Neural progenitor cell (in vitro differentiated cells): ENCODE measurements at places on chromosomes 3 and 15. TPM values are rescaled to one million over a fixed set of nuclear protein-coding genes. Genes with fewer than 3 reads are reported as not detected.

DNA sequence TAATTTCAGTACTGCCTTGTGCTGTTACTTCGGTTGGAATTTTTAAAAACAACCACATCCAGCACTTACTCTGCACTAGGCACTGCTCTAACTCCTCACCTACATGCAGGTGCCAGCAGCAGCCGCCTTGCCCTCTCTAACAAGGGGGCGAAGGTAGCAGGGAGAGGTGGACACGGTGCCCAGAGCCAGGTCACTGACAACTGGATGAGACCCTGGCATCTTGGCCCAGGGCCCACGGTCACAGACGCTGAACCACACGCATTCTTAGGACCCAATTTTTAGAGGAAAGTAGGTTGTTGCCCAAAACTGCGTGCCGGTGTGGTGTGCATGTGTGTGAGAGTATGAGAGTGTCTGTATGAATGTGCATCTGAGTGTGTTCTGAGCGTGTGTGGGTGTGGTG lies 63.4 kb upstream of the GATA2 start:
- no peak for DNase-seq

DNA sequence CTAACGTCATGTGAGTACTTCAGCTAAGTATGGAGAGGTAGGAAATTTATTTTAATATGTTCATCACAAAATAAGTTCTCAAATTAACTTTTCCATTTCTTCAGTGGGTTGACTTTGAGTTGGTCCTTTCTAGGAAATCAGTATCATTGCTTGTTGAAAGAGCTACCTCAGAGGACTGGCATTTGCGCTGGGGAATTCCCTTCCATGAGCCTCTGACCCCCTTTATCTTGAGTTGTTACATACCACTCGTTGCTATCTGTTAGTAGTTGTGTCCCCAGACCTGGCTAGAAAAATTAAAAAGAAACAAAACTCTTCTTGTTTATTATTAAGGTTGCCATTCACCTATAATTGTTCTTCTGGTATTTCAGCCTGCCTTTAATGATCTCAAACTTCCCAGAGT lies 96.8 kb upstream of the ROBO2 start:
- DNase-seq: no peak

GRCh38 chr3:139427283-139428060 lies 38.0 kb upstream of the COPB2 start:
- peak; percentile 88 for DNase-seq

DNA sequence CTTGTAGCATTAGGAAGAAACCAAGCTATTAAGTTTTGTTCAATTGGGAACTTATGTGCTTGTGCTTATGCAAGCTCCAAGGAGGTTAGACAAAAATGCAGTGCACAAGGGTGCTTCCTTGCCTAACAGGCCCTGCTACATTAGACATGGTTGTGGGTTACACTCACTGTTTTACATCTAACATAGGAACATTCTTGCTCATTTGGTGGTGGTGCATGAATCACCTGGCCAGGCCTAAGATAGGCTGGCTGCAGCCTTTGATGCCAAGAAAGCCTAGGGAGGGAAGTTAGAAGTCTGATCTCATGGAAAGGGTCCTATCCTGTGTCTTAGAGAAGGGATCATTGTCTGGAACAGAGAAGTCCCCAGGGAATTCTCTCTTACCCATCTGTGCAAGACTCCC lies 43.5 kb downstream of the CA12 start:
- no peak for DNase-seq

DNA sequence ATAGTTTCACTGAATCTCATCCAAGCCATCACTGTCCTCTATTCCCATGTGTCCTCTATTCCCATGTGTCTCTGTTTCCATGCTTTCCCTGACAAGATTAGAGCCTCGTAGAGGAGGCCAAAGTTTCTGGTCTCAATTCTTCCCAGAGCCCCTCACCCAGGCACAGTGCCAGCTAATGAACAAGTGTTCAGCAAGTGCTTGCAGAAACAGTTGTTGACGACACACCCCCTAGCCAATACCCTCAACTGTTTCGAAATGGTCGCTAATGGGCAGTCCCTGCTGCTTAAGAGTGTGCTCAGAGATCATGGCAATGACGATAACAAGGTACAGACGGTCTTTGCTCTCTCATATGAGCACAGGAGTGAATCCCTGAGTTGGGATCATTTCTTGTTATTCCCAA lies 73.4 kb downstream of the FAM174B start:
- DNase-seq: no peak

DNA sequence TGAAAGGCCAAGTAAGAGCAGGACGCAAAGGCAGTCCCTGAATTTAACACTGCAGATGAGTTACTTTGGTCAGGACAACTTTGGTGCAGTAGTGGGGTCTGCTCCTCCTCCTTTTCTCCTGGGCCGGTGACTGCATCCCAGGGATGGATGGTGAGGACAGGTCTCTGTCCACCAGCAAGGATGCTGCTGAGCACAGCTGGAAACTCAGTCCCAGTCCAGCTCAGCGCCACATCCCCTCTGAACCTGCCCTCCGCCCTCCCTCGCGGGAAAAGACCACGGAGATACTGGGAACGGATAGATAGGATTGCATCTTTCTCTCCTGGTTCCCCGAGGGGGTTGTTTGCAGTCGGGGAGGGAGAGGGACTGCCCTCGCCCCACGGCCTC lies 13.8 kb downstream of the GRAMD2A start:
- DNase-seq: no peak

GRCh38 chr15:86964271-86964670 lies 884.6 kb downstream of the AGBL1 start:
- DNase-seq: no peak

DNA sequence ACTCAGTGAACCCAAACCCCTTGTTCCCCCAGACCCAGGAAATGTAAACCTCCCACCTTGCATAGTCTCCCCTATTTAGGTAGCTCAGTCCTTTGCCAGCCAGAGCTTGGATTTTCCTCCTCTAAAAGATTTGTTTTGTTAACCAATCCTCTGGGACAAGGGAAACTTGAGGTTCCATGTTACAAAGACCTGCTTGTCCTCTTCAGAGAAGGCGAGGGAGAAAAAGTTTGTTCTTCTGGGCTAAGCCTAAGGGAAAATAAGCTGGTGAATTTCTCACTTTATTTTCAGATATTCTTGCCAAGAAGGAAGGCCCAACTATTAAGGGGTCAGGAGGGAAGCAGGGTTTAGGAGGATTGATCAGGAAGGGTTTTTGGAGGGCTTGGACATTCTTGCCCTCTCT lies 136.1 kb upstream of the PROK2 start:
- DNase-seq: no peak

- no peak for DNase-seq
Observed at GRCh38 chr3:42128526-42128925, 37.4 kb downstream of the TRAK1 start.

DNA sequence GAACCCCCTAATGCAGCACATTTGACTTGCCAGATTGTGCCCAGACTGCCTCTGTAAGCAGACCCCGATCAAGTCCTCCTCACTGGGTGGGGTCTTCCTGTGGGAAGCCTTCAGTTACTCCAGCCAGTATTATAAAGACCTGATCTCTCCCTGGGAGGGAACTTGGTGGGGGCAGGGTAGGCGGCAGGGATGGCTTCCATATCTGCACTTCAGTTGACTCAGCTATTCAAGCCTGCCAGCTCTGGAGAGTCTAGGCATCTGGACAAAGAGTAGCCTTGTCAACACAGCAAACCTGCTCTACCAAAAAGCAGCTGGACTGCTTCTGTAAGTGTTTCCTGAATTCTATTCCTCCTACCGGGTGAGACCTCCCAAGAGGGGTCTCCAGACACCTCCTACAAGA lies 21.0 kb upstream of the SLC25A38 start:
- no peak for DNase-seq

DNA sequence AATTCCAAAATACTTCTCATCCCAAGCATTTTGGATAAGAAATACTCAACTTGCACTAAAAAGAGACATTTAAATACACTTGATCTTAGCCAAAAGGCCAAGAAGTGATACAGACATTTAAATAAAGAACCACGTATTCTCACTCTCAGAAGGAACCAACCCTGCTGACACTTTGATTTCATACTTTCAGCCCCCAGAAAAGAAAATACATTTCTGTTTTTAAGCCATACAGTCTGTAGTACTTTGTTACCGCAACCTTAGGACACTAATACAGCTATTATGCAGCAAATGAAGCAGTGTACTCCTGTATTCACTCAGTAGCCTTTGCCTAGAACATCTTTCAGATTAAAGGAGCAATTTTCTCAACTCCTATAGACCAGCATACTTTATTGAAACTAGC lies 86.7 kb downstream of the TBC1D5 start:
- no peak for DNase-seq

DNA sequence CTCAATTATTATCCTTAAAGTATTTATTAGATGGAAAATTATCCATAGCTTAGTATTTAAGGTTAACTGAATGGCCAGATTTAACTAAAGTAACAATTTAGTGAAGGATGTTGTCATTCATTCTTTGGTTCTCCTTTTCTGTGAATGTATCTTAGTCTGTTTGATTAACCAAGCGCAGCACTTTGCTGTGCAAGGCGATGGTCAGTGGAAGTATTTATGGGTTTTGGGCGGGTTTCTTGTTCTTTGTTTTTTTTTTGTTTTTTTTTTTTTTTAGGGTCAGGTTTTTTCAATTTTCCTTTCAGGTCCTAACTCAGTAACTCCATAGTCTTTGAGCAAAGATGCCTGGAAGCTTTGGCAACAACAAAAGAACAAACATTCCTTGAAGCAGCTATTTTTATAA lies 328.8 kb downstream of the PTPRG start:
- no peak for DNase-seq

- no peak for DNase-seq
Observed at GRCh38 chr3:188049606-188050530, 104.1 kb upstream of the LPP start.

DNA sequence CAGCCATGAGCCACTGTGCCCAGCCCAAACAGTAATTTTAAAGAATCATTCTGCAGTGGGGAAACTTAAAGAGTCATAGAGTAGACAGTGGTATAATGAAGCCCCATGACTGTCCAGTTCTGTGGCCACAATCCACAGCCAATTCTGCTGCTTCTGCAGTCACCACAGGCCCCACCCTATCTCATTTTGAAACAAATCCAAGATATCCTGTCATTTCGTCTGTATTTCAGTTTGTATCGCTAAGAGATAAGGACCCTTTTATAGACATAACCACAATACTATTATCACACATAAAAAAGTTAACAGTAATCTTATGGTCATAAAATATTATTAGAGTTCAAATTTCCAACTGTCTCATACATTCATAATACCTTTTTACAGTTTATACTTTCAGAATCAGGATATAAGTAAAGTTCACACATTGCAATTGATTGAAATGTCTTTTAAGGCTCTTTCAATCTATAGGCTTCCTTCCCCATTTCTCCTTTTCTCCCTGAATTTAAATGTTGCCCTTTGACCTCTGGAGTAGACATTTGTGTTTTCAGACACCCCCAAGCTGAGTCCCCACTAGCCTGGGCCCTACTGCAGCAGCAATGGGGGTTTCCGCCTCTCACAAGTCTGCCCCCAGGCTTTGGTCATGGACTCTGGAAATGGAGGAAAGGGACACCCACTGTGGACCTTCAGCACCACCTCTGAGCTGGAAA lies 4.2 kb upstream of the NUP210 start:
- DNase-seq: no peak

GRCh38 chr3:87546216-87546615 lies 269.8 kb upstream of the POU1F1 start:
- DNase-seq: no peak

DNA sequence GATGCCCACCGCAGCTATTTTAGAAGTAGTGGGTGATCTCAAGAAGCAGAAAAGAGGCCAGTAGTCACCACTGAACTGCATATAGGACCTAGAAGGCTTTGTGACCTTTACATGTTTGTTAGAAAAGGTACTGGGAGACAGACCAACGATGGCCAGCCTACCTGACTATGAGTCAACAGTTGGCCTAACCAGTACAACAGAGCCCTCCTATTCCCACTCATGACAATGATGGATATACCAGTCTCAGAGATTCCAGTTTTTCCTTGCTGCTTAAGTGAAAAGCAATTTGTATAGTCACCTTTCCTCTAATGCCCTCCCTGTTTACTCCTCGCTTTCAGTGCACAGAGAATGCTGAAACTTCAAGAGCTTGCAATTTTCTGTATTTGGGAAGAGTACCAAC lies 86.6 kb upstream of the PPIB start:
- DNase-seq: no peak

- peak; percentile 13 for DNase-seq
Observed at GRCh38 chr3:180615954-180616353, 14.0 kb downstream of the TTC14 start.

DNA sequence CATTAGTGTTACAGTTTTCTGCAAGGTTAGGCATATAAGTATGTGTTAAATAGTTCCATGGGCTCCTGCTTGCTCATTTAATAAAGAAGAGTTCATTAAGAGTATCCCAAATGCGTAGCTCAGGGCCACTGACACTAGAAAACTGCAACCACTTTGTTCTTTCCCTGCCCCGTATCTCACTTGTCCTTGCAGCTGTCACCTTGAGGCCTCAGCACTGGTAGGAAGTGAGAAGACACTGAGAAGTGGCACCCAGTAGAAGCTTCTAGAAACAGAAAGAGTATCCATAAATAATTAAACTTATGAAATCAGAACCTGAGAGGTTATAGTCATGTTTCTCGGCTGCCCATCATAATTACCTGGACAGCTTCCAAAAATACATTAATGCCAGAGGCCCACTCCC lies 266.0 kb downstream of the KCNMB2 start:
- no peak for DNase-seq

DNA sequence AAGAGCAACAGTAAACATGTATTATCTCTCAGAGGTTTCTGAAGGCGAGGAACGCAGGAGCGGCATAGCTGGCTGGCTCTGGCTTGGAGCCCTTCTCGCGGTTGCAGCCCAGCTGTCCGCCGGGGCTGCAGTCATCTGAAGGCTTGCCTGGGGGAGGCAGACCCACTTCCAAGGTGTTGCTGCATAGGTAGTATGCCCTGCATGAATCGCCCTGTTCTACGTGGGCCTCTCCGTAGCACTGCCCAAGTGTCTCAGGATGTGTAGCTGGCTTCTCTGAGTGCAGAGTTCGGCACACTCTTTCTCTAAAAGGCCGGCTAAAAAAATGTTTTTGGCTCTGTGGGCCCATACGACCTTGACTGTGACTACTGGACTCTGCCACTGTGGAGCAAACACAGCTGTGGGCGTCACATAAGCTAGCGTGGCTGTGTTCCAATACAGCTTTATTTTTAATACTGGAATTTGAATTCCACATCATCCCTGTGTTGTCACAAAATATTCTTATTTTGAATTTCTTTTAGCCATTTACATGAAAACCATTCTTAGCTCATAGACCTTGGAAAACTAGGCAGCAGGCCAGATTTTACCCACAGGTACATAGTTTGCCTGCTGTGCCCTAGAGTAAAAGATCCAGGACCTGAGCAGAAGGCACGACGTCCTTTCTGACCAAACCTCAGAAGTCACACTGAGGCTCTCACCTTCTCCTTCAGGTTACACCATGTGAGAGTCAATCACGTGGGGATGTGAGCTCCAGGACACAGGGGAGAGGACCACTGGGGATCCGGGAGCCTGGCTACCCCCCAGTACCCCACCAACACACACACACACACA lies 55.9 kb downstream of the PGPEP1L start:
- DNase-seq: no peak

GRCh38 chr3:51373658-51374421 lies 11.3 kb upstream of the MANF start:
- no peak for DNase-seq

- DNase-seq: no peak
Observed at GRCh38 chr15:100831467-100831866, 48.2 kb upstream of the ALDH1A3 start.

Gene CPLX3
- not detected in 2 replicates for total RNA-seq

Gene CYP1A2
- not detected in 2 replicates for total RNA-seq

Gene ABHD6
- total RNA-seq: 18.5 and 21.5 TPM in 2 replicates

Gene SAMD7
- not detected in 2 replicates for total RNA-seq

Gene CCNB2
- total RNA-seq: 296 and 374 TPM in 2 replicates

Gene CHL1
- total RNA-seq: 0.49 and 0.59 TPM in 2 replicates

Gene SI
- not detected in 2 replicates for total RNA-seq

Gene SOX14
- not detected in 2 replicates for total RNA-seq

Gene TRIM42
- not detected in 2 replicates for total RNA-seq

Gene ASB14
- total RNA-seq: not detected in 2 replicates

Gene CMTM7
- 11.4 and 11.8 TPM in 2 replicates for total RNA-seq

Gene CD200
- 41.5 and 48.4 TPM in 2 replicates for total RNA-seq
